Stimulated activated CD4-positive, alpha-beta T cell treated with anti-CD3 and anti-CD28 coated beads, Interleukin-1b, Interleukin-23, amount 100 ng/mL, for 24 hours (primary cell): ENCODE measurements at places on chromosomes 2 and 18.

DNA sequence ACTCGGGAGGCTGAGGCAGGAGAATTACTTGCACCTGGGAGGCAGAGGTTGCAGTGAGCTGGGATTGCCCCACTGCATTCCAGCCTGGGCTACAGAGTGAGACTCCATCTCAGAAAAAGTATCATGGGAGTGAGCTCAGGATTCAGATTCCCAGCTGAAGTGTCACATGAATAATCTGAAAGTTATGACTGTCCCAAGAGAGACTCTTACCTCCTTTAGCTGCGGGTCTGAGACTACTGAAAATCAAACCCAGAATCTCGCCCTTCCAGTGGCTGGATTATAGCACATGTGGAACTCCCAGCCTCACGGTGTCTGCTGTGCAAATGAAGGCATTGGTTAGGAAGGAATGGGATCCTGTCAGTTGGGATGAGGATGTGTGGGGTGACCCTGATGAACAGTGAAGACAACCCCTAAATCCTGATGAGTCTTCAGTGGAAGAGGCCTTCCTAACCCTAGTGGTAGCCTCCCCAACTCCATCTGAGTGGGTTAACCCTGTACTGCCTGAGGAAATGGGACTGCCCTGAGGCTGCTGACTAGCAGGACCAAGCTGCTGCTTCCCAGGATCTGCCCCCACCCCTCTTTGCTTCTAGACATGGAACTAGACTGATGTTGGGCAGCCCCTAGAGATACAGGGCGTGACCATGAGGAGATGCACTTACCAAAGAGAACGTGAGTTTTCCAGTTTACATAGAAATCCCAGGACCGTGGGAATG is 16.5 kb downstream of the BOK start:
- no peak for DNase-seq

DNA sequence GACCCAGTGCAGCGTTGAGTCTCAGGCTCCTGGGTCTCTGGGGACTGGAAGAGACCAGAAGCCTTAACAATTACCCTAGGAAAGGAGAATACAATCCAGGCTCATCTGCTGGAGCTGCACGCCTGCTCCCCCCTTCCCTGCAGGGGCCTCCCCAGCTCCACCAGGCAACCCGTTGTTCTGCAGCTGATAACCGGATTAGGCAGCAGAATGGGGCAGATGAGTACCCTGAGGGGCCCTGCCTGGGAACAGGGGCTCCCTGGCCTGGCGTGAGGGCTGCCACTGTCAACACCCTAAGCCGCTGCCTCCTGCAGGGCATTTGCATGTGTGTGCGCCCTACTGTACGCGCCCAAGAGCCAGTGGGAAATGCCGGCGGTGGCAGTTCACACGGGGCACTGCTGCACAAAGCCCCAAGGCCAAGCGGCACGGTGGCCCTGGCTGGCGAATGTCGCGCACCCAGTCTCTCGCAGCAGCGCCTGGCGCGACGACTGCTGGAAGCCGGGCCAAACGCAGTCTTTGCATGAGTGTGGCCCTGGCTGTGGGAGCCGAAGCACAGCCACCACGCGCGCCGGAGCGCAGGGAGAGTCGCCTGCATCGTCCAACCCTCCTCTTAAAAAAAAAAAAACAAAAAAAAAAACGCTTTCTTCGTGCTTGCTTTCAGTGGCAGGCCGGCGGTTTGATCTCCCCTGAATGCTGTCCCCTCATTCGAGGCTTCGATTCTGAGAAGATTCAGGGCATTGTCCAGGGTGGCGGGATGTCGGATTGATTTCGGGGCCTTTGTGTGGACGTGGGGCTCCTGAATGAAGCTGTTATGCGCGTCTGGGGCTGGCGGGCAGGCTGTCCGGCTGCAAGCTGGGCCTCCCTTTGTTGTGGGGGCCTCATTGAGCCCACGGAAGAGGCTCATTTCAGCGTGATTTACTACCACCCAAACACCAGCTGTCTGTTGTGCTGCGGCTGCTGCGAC is 63.8 kb downstream of the SETBP1 start:
- DNase-seq = no peak

DNA sequence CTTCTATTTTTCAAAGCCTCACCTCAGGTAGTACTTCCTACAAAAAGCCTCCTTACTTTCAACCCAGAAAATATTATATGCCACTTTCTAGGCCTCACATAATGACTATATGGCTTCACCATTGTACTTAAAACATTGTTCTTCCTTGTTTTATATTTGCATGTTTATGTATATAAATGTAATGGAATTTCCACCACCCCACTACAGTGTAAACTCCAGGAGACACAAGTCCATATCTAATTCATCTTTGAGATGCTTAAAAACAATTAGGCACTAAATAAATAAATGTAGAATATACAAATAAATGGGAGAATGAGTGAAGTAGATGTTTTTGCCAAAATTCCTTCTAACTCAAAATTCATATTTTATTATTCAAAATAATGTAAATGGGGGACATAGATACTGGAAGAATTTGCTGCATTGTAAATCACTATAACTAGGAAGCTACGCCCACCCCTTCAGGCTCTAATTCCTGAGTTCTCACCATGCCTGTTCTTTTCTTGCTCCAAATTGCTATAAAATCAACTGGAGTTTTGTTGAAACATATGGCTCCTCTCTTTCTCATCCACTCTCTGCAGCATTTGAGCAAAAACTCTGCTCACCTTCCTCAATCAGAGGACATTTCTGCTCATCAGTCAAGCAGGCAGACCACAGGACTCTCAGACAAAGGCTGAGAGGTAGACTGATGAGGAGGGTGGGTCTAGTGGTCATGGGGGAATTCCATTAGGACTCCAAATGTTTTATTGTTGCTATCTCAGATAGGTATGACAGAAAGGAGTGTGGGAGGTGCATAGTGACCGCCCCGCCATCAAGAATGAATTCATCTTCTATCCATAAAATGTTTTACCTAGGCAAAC is 243.0 kb downstream of the HNMT start:
- DNase-seq = no peak

DNA sequence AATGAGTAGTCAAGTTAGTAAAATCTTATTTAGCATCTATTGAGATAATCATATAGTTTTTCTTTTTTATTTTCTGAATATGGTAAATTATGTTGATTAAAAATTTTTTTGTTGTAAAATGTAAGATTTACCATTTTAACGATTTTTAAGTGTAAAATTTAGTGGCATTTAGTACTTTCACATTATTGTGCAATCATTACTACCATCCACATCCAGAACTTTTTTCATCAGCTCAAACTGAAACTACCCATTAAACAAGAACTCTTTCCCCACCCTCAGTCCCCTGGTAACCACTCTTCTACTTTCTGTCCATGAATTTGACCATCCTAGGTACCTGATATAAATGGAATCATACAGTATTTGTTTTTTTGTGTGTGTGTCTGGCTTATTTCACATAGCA is 11.1 kb downstream of the RAB3GAP1 start:
- no peak for DNase-seq
